ENCODE measurements at places on chromosomes 1 and 21.

DNA sequence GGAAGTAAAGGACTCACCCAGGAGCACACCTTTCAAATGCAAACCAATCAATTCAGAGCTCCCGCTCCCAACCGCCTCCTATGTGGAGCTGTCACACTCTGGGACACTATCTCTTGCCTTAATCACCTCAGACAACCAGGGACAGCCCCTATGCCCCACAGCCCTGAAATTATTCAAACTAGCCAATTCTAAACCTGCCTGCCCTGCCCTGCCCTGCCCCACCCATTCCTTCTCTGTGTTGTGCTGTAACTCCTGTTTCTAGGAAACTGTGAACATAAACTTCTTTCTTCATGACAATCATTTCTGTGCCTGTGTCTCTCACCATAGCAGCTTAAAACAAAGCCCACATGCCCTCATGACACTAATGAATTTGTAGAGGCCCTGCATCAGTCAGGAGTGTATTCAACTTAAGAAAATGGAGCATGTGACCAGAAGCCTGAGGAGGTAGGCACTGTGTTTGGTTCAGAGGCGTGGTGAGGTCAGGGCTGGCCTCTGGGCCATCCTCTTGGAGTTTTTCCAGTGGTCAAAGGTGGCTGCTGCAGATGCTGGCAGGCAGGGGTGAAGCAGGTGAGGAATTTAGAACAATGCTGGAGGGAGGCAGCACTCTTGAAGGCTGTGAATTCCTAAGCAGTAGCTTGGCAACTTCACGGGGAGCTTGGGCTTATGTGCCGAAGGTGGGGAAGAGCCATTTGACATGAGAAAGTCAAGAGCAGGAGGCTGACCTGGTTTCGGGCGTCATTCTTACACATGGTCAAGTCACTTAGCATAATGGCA lies 74.5 kb downstream of the RHOU start:
- no peak for DNase-seq

- DNase-seq = no peak
Measured at GRCh38 chr1:32012709-32013385, 821 bp upstream of the KHDRBS1 start.

- no peak for DNase-seq
Measured at GRCh38 chr1:228109962-228110488, 926 bp upstream of the MRPL55 start.

GRCh38 chr1:118481126-118481525 lies 296.1 kb upstream of the SPAG17 start:
- no peak for DNase-seq

DNA sequence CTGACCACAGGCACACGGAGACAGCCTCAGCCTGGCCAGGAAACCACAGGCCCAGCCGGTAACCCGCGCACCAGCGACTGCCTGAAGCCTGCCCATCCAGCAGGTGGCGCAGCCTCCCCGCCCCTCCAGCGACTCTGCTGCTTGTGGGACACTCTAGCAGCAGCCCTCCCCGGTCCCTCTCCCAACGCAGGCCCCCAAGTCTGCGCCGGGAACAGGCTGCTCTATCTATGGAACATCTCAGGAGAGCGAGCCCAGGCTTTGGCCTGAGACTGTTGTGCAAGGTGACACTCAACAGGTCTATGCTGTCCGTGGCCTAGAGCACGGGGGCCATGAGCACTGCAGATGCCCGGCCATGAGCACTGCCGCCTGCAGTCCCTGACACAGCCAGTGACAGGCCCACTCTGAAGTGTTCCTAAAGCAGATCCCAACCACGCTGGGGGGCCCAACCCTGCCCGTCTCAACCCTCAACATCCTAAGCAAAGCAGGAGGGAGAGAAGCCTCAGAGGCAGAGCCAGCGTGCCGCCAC lies 28.4 kb downstream of the WDR4 start:
- no peak for DNase-seq

GRCh38 chr1:50750021-50750619 lies 209.9 kb downstream of the FAF1 start:
- DNase-seq = no peak

DNA sequence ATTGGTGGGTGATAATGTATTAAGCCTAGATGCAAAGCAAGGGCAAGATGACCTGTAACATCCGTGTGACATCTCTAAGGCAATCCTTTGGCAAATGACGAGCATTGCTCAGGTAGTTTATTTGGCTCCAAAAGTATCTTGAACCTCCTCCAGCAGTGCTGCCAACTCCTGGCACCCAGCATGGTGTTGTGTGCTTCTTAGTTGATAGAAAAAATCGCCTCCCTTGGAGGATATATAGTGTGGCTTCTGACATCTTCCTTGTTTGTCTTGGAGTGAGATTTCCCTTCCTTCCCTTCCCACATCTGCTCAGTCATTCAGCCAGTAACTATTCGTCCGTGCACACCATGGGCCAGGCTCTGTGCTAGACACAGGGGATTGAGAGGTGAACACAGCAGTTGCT lies 121.8 kb downstream of the TOMM20 start:
- DNase-seq = no peak

DNA sequence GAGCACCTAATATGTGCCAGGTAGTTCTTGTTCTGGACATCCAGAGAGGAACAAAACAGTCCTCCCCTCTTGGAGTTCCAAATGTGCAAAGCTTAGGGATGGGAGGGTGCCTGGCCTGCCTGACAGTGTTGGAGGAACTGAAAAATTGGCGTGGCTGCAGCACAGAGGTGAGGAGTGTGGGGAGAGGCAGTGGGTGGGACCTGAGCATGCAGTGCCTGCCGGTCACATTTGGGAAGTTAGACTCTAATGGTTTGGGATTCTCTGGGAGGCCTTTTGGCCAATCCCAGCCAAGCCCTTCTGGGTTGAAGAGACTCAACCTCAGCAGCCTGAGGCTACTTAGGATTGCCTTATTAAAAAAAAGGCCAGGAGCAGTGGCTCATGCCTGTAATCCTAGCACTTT lies 2.3 kb upstream of the TCEA3 start:
- DNase-seq = no peak

DNA sequence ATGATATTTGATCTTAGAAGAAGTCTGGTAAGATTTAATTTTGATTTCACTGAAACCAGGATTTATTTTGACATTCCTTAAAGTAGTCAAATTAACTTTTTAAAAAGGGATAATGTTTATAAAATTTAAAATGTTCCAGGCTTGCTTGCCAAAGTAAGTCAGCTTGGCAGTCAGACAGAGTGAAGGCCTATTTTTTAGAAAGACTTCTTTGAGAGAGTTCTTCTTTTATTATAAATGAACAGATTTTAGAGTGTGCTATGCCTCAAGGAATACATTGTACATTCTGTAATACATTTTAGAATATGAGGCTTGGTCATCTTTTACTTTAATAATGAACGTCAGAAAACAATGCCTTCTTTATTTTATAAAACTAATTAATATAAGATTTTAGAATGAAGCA lies 138.7 kb downstream of the DISP1 start:
- no peak for DNase-seq

All from sciatic nerve (tissue), 2 donors.